ENCODE measurements at places on chromosomes 1 and 21.

DNA sequence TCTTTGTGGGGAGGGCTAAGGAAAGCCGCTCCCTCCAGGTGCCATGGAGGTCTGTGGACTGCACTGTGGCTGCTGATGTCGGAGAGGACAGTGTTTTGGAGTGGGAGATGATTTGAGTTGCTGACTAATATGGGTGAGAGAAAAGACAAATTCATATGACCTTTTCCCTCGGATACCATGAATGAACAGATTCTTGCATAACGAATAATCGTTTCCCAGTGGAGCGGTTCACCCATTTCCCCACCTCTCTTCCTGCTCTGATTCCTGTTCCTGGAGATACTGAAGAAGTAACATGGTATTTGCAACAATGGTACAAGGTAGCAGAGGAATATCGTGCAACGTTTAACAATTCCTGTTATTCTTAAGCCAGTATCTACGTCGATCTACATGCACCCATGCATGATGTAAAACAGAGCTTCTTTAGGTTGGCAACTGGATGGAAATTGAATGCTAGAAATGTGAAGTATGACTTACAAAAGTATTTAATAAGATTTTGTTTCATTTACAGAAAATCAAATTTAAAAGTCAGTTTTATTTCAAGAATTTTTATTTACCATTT is 227.1 kb downstream of the TOMM20 start:
- no peak for DNase-seq

GRCh38 chr1:44113095-44113609 is 5.5 kb upstream of the KLF17 start:
- no peak for DNase-seq

DNA sequence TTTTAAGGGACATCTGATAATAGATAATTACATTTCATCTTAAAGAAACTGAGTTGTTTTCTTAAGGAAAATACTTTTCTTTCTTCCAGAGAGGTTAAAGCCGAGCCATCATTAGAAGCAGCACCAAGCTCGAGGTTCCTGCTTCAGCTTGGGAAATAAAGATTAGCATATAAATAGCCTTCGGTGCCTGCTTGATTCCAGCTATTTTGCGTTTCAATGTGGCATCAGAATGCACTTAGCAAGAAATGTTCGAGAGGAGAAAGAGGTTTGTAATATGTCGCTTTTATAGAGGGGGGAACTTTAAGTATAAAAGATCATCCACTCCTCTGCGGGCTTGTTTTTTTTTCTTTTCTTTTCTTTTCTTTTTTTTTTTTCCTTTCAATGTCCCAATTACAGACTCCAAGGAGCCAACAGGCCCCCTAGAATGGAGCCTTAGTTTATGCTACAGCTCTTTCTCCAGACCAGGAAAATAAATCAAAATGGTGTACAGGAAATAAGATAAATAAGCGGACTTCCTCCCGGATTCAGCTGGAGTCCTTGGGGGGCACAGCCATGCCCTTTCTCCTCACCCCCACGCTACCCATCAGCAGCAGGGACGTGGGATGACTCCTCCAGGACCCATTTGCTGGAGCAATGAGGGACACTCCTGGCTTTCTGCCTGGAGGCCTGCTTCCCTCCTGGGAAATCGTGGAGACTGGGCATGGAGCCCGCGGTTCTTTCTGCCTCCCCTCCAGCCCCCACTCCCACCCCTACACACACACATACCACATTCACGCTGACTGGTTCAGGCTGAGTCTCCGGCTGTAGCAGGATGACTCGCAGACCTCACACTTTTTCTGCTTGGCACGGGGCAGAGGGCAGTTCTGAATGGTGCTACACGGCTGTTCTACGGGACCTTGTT is 131.6 kb downstream of the RRAGC start:
- no peak for DNase-seq

- peak; percentile 48 for DNase-seq
Measured at GRCh38 chr1:92458146-92458545, 28.6 kb downstream of the GFI1 start.

GRCh38 chr1:160143695-160144094 is 7.7 kb upstream of the ATP1A4 start:
- peak; percentile 65 for DNase-seq

DNA sequence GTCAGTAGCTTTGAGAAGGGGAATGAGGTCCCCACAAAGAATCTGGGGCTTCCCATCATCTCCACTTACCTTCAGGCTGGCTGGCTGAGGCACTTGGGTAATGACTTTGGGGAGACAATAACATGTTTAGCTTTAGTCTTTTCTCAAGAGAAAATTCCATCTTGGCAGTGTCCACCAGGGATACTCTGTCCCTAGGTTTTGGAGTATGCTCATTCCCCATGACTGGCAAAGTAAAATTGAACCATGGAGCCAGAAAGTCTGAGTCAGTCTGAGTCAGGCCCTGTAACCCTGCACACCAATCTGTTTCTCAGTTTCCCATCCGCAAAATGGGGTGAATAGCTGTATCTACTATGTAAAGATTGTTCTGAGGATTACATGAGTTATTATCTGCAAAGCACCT is 28.2 kb downstream of the RUNX1 start:
- no peak for DNase-seq

GRCh38 chr1:245245021-245245667 is 90.4 kb downstream of the KIF26B start:
- no peak for DNase-seq

GRCh38 chr1:13498553-13498952 is 15.2 kb downstream of the LRRC38 start:
- DNase-seq: no peak
